NCI-H146 (cell line): ENCODE measurements at places on chromosomes 7 and 10.
A peak's percentile ranks its signal among the peaks of the same experiment; 100 is the strongest.

GRCh38 chr7:135510592-135511183 is 786 bp upstream of the CNOT4 start:
- peak; percentile 33 for DNase-seq

- no peak for DNase-seq
These were observed 21.5 kb upstream of the AKR1E2 start for GRCh38 chr10:4804465-4804864.

GRCh38 chr7:148110097-148110868 is 480.3 kb upstream of the C7orf33 start:
- DNase-seq, result peak; percentile 6

DNA sequence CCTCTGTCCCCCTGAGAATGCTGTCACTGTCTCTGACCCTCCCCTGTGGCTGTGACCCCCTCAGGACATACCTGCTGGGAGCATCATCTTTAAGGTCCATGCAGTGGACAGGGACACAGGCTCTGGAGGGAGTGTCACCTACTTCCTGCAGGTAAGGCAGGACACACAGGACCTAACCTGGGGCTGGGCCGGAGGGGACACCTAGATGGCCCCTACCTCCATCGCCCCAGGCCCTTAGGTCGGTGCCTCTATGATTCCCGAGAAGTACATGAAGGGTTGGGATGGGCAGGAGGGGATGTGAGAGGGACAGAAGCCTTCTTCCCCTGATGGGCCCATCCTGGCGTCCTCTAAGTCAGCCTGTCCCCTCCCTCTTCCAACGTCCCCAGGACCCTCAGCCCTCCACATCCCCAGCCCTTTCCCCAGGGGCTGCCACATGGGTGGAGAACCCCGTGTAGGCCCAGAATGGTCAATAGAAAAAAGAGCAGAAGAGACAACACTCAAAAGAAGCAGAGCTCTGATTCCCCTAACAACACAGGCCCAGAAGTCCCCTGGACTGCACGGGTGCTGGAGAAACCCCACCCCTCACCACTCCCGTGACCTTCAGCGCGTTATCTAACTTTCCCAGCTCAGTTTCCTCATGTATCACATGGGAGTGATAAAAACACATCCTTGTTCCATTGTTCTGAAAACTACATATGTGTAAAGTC is 6.4 kb downstream of the CDHR1 start:
- no peak for DNase-seq

DNA sequence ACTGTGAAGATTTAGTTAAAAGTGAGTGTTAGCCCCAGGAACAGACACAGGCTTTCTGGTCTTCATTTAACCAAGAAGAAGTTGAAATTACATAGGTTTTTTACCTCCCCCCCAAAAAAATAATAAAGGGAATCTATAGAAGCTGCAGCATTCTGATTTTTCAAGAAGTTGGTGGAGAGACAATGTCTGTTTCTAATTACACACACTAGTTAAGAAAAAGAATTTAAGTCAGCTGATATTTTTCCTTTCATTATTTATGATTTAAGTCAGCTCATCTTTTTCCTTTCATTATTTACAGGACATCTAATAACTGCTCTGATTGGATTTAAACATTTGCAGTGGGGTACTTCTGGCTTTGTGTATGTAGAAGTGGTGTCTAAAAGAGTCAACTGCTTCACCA is 201.4 kb upstream of the NRP1 start:
- DNase-seq, result no peak

- no peak for DNase-seq
These were observed 78.4 kb upstream of the EMX2 start for GRCh38 chr10:117464176-117464575.

DNA sequence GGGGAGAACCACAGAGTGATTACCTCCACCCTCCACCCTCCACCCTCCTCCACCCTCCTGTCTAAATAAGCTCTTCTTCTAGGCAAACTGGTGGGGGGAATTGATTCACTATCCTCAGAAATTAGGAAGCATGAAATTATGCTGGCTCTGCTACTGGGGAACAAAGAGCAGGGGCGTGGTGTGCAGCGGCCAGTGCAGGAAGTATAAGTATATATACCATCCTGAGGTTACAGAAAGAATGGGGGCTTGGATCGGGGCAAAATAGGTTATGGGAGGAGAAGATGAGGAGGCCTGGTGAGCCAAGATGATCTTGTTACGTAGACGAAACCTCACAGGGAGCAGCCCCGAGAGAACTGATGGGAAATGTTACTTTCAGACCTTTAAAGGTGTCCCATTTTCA is 49.1 kb downstream of the SYPL1 start:
- DNase-seq, result peak; percentile 19

DNA sequence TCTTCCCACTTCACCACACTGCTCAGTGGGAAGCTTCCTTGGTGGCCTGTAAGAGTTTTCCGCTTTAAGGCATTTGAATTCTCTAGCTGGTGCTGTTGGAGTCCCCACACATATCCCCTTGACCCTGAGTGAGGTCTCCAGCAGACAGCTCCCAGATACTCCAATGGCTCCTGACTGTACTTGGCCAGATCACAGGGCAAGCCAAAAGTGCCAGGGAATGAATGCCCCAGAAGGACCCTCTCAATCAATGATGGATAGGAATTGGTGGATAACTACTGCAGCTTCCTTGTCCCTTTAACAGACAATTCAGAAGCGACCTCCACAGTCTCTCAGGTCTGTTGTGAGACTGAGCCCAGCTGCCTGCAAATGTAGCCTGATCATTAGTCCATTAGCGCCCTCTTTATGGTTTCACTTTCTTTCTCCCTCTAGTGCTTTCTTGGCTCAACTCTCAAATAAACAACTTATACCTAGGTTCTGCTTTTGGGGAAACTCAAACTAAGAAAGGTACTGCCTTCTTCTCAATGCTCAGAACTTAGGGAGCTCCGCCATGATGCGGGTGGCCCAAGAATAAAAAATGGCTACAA is 283.0 kb downstream of the TCF7L2 start:
- DNase-seq, result no peak

- DNase-seq, result no peak
These were observed 443.0 kb upstream of the MGMT start for GRCh38 chr10:129024046-129024445.

DNA sequence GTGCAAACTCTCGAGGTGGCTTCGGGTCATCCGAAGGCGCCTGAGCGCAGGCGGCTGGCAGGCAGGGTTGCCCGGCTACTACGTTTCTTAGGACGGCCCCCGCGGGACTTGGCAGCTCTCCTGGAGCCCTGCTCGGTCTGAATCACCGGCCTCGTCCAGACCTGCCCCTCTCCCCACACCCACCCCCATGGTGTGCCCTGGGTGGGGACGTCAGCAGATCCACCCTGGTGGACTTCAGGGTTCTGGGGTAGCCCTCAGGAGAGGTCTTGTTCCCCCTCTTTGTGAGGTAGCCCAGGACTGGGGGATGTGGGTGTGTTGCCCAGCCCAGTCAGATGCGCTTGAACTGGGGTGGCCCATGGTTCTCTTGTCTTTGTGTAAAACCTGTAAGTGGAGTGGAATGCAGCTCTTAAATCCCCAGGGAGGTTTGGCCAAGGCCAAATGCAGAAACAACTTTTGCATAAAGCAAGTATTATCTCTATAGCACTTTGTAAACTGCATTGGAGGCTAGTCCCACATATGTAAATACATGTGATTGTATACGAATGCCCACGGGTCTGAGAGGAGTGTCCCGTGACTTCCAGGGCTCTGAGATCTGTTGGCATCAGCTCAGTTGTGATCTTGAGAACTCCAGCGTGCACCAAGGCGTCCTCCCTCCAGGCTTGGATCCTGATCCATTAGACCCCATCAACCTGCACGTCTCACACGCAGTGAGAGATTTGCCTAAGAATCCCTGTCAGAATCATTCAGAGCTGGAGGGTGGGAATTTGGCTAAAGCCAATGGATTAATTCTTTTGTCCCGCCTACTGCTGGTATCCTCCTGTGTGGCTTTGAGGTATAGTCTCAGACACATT is 1.8 kb downstream of the PFKFB3 start:
- no peak for DNase-seq

DNA sequence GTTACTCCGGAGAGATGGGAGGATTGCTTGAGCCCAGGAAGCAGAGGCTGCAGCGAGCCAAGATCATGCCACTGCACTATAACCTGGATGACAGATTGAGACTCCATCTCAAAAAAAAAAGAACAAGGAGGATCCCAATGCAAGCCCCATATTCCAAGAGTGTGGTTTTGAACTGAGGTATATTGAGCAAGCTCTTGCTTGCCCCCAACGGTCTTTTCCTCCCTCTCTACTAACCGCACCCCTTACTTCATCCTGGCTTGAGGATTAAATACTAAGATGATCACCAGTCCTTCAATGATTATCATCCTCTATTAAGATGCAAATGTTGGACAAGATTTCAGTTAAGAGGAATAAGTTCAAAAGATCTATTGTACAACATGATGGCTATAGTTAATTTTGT is 12.5 kb upstream of the SRGN start:
- DNase-seq, result no peak

DNA sequence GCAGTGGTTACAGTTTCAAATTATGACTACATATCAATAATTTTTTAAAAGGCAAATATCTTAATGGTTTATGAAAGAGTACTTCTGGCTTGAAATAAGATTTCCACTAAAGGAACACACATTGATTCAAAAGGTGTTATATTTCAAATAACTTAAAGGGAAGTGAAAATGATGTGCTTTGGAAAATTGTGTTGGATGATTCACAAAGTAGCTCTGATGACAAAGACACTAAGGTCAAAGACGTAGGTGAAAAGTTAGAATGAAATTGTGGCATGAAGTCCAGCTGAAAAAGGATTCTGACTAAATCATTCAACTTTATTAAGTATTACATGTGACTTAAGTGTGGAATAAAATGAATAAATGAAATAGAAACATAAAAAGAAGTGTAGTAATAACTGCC is 20.8 kb upstream of the OR2A5 start:
- no peak for DNase-seq

- no peak for DNase-seq
These were observed 144.7 kb downstream of the TRIL start for GRCh38 chr7:28813243-28813962.

DNA sequence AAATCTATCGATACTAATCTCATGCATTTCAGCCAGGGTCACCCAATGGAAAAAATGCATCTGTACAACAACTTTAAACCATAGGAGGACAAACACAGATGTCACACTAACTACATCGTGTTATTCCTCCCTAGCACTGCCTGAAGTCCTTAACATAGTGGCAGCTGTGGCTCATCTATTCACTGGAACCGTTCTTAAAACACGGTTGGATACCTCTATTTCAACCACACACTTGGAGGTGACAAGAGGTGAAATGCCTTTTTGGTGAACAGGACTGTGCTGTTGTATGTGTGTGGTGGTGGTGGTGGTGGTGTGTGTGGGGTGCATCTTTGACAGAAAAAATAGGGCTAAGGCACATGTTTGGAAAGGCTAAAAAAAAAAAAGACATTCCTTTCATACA is 93.1 kb downstream of the NRP1 start:
- DNase-seq, result no peak

DNA sequence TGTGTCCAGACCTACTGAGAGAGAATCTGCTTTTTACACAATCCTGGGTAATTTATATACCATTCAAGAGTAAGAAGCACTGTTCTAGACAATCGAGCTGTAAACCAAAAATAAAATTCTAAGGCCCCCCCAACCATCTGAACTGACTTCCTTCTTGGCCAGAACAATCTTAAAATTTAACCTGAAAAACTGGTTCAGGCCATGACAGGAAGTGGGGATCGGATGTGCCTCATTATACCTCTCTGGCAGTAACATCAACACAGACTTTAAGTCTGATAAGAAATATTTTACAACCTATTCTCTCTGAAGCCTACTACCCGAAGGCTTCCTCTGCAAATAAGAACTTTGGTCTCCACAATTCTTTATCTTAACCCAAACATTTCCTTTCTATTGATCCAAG is 75.2 kb upstream of the KIF5B start:
- DNase-seq, result no peak

- no peak for DNase-seq
These were observed 27.9 kb downstream of the PON1 start for GRCh38 chr7:95296456-95296855.

DNA sequence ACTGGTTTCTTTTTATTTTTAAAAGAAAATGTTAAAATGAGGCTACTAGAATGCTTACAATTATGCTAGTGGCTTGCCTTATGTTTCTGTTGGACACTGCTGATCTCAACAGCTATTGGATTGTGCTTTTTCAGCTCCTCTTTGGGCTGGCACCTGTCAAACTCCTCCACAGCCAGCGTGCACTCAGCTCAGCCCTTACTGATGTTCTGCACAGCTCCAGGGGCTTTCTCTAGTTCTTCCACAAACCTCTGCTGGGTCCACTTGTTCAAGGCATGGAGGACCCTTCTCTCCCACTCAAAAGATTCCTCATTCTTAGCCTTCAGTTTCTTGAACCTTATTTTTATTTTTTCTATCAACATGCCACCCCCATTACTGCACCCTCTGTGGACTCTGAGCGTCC is 96.0 kb downstream of the VIPR2 start:
- no peak for DNase-seq

DNA sequence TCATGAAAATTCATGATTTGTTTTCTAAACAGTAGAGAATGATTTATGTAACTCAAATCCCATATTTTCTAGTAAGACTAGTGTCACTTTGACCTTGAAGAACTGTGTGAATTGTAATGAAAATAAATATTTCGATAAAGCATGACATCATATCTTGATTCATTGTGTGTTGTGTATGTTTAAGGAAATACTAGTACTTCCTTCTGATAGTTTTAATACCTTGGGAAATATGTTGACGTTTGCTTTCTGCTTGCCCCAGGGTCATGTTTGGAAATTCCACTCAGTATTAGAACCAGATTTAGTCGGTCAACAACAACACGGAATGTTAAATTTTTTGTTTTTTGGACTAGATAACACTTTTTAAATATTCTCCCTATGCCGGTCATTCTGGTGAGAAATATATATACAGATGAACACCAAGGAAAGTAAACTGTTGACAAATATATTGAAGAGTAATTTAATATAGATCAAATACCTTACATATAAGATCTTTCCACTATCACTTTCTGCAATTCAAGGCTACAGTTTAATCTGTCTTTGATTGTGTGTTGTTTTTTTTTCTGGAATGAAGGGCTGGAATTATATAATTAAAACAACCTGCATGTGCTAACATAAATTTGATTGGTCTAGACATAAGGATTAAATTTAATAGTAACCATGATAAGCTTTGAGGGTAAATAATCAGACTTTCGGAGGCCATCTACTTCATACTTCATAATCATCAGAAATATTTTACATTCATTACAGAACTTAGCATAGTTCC is 126.2 kb downstream of the MDFIC start:
- no peak for DNase-seq

DNA sequence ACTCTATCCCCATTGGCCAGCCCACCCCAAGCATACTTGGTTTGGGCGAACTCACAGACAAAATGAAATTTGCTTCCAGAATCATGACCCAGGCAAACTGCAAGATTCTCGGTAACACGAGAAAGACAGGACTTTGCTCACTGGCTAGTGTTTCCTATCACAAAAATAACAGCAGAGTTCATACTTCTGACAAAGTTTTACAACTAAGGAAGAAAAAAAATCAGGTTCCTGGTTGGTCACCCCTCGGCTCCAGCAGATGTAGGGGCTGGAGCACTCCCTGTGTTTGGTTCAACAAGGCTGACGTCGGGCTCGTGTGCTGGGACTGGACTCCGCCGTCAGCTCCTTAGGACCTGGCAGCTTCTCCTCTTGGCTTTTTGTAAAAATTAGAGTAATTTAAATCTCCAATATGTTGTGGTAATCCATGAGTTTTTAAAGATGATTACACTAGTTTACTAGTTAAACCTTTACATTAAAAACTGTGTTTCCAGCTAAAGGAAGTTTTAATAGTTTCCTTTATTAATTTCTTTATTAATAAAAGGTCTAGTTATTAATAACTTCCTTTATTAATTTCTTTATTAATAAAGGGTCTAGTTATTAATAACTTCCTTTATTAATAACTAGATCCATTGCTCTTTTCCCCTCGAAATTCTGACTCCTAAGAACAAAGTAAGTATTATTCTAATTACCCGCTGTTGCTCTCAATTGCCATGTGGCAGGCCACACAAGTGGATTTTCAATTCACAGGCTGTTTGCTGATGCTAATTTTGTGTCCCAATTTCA is 115.6 kb upstream of the RNF32 start:
- no peak for DNase-seq
